AG09319 (cell line): ENCODE measurements at places on chromosomes 3 and 15.

GRCh38 chr3:178289544-178290160 is 246.6 kb upstream of the KCNMB2 start:
- no peak for DNase-seq

- DNase-seq = no peak
Measured at GRCh38 chr3:128499724-128500275, 6.8 kb upstream of the GATA2 start.

DNA sequence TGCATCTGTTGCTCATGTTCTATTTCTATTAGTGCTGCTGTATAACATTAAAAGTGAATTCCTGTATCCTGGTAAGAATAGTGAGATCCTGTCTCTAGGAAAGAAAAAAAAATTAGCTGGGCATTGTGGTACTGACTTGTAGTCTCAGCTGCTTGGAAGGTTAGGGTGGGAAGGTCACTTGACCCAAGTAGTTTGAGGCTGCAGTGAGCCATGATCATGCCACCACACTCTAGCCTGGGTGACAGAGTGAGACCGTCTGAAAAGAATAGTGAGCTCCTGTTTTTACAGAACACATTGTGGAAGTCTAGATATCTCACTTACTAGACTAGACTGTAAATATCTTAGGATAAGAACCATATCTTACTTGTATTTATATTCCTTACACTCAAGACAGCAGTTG is 4.6 kb downstream of the ATP11B start:
- DNase-seq = no peak

DNA sequence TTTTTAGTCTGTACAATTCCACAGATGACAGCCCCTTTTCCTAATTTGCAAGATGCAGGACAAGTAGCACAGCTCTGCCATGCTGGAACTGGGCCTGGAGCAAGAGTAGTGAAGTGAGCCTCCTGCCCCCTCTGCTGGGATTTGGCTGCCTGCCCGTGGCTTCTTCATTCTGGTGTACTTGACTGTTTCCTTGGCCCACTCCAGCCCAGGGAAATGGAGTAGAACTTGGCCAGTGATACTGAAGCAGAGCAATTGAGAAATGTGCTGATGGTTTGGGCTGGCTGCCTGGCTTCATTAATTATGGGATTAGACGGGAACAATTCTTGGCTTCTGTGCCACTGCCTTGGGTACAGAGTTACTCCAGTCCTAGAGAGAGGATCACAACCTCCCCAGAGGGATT is 2.8 kb downstream of the GPD1L start:
- DNase-seq = peak; percentile 44

DNA sequence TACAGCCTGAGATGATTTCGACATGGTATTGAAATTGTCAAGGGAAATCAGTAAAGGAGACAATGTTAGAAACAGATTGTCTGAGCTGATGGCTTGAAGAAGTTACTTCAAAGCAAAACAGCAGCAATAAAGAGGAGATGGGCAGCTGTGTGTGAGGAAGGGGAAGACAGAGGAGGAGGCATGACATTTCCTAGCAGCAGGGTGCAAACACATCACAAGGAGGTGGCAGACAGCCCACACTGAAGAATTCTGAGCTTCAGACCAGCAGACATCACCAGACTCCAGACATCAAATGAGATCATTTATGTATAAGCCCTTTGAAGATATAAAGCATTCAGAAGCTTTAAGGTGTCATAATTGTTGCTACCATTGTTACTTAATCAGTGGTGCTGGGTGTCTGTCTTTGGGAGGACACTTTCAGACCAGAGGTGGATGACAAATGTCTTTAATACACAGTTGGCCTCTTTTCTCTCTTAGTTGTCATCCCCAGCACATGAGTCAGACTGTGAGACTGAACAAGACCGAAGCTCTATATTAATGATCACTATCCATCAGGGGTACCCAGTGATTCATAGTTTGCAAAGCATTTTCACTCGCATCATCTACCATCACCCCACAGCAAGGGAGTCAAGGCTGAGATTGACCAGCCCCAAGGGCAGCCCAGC is 203.9 kb downstream of the MINAR1 start:
- DNase-seq = no peak

DNA sequence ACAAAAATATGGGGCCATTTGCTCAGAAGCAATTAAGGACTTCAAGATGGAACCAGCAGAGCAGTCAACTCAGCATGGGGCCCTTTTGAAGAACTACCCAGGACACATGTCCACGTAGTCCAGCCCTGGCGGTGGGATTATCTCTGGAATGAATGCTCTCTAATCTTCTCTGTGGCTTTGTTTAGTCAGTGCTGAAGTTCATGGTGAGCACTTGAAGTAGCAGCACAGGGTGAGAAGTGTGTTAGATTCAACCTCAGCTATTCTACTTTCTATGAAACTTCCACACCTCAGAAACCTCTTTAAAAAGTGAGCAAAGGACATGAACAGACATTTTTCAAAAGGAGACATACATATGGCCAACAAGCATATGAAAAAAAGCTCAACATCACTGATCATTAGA is 74.4 kb downstream of the THRB start:
- DNase-seq = no peak
